ENCODE measurements at places on chromosomes 12 and 14.

- DNase-seq, result no peak
Measured at GRCh38 chr12:114440270-114441038, 34.5 kb upstream of the TBX5 start.

DNA sequence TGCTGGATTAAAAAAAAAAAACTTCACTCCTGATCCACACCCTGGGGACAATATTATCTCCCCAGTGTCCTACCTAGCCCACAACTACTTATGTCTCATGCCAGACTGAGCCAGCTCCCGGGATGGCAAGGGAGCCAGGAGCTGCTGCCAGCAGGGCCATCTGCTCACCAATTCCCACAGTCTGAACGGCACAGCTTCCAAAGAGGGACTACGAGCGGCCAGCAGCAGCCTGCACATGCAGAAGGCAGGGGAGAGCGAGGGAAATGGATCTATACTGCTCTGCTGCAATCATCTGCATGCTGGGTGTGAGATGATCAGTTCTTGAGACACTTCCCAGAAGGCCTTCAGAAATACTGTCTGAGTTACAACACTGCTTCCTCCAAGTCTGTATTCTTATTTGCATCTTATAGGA lies 11.1 kb downstream of the SSH1 start:
- DNase-seq, result no peak

DNA sequence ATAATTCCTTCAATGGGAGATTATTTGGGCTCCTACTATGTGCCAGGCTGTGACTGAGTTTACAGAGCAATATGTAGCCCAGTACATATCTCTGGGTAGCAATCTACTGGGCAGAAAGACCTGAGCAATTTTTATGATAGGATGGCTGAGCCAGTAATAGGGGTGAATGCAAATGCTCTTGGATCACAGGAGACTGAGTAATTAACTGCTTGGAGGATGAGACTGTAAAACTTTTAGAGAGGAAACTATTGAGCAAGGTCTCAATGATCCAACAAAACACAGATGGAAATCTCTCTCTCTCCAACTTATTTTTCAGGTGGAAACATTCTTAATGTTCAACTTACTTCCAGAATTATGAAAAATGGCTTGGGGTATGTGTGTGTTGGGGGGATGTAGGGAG lies 402.2 kb downstream of the AEBP2 start:
- DNase-seq, result no peak

DNA sequence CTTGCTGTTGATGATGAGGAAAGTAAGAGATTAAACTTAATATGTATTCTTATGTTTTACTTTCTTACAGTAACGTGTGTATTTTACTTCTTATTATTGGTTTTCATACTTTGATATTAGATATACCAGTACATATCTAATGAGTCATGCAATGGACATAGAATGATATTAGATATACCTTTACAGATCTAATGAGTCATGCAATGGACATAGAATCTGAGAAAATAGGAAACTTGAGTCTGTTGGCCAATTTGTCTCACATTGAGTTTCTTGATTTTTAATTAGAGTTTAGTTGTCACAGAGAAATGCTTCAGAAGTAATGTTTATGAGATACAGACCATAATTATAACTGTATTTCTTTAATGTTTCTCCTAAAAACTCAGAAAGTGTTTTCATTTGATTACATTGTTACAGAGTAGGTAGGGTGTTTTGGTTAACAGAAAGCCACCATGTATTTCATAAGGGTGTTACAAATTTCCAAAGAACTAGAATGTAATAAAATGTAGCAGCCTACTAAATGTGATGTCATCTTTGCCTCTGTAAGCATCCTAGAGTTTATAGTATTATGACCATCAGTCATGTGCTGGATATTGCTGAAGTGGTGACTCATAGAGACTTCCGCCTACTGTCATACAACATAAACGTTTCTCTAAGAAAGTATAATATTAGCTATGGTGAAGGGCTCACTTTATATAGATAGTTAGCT lies 3.0 kb downstream of the GAS2L3 start:
- no peak for DNase-seq

- no peak for DNase-seq
Measured at GRCh38 chr14:59132796-59133494, 55.5 kb upstream of the DAAM1 start.

- DNase-seq, result no peak
Measured at GRCh38 chr12:52009081-52009751, 2.5 kb downstream of the TAMALIN start.

DNA sequence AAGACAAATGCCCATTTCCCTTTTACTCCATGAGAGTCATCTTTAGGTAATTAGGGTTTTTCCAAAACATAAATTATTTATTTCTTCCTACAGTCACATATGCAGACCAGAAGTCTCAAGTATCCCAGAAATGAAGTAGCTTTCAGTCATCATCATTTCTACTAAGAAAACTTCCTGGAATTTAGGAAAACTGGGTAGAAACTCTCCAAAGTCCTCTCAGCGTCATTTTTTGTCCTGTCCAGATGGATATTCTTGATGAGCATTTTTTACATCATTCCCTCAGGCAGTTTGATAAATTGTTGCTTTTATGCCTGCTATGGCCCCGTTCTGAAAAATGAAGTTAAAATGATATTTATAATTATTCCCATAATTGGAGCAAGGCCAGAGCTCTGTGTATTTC lies 93.9 kb upstream of the DCN start:
- no peak for DNase-seq

GRCh38 chr12:123070267-123071081 lies 80.4 kb downstream of the PITPNM2 start:
- DNase-seq, result no peak

GRCh38 chr12:89225808-89226411 lies 126.4 kb downstream of the DUSP6 start:
- DNase-seq, result no peak

DNA sequence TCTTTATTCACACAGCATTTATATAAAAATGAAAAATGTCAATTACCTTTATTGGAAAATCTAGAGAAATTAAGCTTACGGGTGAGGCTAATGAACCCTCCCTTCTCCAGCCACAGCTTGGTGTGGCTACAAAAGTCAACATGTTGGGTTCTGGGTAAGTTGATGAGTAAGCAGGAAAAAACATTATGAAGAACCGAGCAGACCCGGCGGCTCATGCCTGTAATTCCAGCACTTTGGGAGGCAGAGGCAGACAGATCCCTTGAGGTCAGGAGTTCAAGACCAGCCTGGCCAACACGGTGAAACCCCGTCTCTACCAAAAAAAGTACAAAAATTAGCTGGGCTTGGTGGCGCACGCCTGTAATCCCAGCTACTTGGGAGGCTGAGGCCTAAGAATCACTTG lies 10.9 kb downstream of the NAA25 start:
- DNase-seq, result no peak

DNA sequence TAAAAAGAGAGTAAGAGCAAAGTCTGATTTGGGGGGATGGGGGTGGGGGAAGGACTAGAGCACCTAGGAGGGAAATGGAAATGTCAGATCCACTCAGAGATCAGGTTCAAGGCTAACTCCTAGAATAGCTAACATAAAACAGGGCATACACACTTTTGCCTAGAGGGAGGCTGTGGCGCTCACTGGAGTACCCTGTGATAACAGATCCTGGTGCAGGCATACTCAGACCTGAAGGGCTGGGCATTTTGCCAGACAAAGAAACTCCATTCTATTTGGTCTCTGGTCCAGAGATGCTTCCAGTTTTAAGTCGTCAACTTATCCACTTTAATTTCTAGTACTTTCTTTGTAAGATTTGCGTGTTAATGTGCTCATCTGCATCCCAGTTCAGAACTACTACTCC lies 5.8 kb downstream of the CTDSP2 start:
- DNase-seq, result no peak

DNA sequence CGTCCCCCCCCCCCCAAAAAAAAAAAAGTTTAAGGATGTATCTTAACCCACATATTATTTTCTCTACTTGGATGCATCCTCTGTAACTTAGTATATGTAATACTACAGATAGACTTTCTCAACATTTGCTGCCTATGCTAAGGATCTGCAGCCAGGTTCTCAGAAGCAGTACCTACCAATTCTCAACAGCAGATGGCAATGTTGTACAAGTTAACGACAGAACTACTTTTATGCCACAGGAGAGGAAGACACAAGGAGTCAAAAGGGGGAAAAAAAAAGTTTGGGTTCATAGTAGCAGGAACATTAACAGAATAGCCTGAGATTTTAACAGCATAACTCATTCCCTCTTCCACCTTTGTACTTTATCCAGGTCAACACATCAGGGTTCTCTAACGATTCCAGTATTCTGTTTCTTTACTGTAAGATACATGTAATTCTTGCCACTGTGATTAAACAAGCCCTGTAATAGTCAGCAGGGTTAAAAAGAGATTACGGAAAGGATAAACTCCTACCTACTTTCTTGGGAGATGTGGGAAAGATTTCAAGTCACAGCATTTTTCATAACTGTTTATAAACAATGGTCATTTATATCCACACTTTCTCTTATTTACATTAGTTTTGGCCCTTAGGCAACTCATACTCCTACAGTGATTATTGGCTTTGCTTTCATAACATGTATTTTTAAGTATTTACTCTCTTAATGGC lies 5.7 kb upstream of the NEK9 start:
- DNase-seq, result no peak

DNA sequence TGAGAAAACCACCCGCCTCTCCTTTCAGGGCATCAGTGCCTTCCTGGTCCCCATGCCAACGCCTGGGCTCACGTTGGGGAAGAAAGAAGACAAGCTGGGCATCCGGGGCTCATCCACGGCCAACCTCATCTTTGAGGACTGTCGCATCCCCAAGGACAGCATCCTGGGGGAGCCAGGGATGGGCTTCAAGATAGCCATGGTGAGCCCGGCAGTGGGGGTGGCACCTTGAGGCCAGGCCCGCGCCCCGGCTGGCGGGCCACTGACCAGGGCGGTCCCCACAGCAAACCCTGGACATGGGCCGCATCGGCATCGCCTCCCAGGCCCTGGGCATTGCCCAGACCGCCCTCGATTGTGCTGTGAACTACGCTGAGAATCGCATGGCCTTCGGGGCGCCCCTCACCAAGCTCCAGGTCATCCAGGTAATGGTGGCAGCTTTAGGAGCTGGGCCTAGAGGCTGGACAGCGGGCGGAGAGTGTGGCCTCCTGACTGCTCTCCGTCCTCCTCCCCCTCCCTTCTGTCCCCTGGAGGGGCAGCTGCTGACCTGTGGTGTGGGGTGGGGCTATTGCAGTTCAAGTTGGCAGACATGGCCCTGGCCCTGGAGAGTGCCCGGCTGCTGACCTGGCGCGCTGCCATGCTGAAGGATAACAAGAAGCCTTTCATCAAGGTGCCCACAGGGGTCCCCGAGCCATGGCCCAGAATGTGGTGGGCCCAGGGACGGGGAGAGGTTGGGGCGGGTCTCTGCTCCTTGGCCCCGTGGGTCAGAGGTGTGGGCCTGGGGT lies 12.8 kb downstream of the ACADS start:
- DNase-seq, result no peak

DNA sequence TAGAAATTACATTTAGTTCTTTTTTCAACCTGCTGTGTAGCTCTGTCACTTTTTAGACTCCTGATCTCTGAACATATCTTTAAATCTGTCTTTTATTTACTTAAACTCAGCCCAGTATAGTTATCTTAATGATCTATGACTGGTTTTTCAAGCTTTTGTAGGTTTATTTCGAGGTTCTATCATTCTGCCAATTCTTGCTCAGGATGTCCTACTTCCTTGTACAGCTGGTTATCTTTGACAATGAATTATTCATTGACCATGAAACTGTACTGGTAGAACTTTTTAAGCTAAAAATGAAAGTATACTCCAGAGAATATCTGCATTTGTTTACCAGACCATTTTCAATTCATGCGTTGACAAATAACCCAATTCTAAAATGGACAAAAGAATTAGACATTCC lies 37.8 kb downstream of the TC2N start:
- no peak for DNase-seq

DNA sequence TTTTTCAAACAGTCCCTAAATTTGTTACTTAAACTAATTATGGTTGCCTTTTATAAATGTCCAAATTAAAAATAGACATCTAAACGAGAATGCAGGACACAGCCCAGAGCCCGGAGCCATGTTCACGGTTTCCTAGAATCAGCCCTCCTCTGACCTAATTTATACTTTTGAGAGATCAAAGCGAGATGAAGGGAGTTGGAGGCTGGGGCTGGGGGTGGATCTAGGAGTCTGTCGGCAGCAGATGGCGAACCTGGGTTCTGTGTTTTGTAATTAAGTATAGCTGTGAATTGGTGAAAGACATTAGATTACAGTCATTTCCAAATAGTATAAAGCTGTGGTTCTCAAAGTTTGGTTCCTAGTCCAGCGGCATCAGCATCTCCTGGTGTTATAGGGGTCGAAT lies 210.1 kb downstream of the SLC41A2 start:
- no peak for DNase-seq

DNA sequence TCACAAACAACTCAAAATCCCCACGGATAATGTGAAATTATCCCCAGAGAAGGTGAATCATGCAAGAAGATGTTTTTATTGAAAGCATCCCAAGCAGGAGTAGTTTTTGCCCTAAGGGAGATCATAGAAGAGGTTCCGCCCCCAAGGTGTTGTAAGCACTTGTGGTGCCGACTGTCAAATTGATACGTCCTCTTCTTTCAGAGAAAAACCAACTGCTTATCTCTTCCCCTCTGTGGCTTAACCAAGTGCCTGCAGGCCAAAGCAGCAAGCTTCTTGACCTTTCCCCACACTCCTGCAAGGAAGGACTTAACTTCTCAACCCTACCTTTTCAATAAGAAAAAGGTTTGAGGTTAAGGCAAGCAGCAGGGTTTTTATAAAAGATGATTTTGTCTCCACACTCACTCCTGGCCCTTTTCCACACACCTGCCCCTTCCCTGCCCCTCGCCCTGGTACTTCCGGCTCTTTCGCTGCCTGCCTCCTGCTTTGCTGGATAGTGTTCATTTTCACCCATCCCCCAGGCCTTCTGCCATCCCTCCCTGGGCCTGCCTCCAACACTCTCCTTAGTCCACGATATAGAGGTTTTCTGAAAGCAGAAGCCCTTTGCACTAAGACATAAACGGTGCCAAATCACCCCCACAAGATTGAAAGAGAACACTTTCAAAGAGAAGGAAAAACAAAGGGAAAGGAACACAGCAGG lies 114.5 kb downstream of the EGLN3 start:
- DNase-seq, result no peak

DNA sequence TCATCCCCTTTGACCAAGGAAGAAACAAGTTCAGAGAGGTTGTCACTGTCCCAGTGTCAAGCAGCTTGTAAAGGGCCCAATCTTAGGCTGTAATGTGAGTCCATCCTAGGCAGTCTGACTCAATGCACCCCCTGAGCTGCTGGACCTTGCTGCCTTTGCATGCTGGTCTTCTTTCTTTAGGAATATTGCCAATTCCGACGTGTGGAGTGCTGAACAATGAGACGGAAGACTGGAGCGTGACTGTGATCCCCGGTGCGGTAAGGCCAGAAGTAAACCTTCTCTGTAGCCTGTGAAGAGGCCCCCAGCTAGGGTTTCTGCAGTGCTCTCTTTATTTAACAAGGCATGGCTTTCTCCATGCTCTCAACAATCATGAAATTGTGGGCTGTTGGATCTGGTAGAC lies 963 bp downstream of the TCTN2 start:
- no peak for DNase-seq

DNA sequence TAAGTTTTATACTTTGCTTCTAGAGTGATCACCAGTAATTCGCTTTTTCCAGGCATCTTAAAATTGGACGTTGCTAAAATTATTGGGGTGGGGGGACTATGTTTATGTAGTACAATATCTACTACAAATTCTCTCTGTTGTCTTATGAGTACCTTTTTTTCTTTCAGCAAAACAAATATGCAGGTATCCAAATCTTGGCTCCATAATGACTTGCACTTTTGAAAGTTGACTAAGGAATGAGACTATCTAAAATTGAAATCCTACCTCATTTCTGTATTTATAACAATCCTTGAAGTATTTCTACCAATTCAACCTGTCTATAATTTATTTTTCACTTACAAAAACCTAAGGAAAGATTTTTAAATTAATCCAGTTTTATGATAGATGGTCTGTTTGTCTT lies 2.4 kb downstream of the DYNC1H1 start:
- no peak for DNase-seq

GRCh38 chr14:95304342-95304741 lies 15.4 kb downstream of the CLMN start:
- DNase-seq, result no peak
